ENCODE measurements at places on chromosomes 1 and 21.

GRCh38 chr1:5001466-5001865, 347.1 kb downstream of the AJAP1 start:
- no peaks in the 10 kb centered on the region for H3K36me3 ChIP-seq
- no peak overlapping the region for H3K27ac ChIP-seq
- no peaks in the 10 kb centered on the region for H3K4me1 ChIP-seq
- no peaks in the 10 kb centered on the region for H3K27me3 ChIP-seq

DNA sequence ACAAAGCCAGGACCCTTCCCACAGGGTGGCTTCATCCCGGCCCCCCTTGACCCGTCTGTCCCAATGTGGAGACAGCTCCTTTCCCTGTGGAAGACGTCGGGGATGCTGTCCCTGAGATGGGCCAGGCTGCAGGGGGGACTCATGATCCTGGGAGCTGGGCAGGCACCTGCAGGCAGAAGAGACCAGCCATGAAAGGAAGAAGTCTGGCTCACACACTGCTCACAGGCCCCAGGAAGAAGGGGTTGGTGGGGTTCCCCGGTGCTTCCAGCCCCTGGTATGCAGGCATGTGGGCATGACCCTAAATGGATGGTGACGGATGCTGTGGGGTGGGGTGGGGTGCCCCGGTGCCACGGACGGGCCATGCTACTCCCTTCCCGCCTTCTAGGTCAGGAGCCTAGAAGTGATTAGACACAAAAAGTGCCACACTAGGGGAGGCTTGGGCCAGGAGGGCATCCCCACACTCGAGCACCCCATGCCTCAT, 8.3 kb downstream of the ACTRT2 start:
- H3K4me3 ChIP-seq, result no peak overlapping the region
- no peak overlapping the region for H3K27ac ChIP-seq
- peaks cover 10% of the 10 kb centered on the region for H3K27me3 ChIP-seq
- DNase-seq, result no peak

GRCh38 chr1:117025568-117025967, 24.0 kb downstream of the CD101 start:
- H3K27me3 ChIP-seq, result peaks cover 4% of the 10 kb centered on the region
- no peak overlapping the region for H3K4me3 ChIP-seq
- H3K4me1 ChIP-seq, result no peaks in the 10 kb centered on the region
- no peak overlapping the region for H3K27ac ChIP-seq
- H3K36me3 ChIP-seq, result no peaks in the 10 kb centered on the region

GRCh38 chr1:221747839-221748238, 6.0 kb upstream of the DUSP10 start:
- H3K4me1 ChIP-seq, result peaks cover 23% of the 10 kb centered on the region
- H3K36me3 ChIP-seq, result no peaks in the 10 kb centered on the region
- no peak overlapping the region for H3K27ac ChIP-seq
- no peak overlapping the region for H3K4me3 ChIP-seq
- DNase-seq, result no peak

DNA sequence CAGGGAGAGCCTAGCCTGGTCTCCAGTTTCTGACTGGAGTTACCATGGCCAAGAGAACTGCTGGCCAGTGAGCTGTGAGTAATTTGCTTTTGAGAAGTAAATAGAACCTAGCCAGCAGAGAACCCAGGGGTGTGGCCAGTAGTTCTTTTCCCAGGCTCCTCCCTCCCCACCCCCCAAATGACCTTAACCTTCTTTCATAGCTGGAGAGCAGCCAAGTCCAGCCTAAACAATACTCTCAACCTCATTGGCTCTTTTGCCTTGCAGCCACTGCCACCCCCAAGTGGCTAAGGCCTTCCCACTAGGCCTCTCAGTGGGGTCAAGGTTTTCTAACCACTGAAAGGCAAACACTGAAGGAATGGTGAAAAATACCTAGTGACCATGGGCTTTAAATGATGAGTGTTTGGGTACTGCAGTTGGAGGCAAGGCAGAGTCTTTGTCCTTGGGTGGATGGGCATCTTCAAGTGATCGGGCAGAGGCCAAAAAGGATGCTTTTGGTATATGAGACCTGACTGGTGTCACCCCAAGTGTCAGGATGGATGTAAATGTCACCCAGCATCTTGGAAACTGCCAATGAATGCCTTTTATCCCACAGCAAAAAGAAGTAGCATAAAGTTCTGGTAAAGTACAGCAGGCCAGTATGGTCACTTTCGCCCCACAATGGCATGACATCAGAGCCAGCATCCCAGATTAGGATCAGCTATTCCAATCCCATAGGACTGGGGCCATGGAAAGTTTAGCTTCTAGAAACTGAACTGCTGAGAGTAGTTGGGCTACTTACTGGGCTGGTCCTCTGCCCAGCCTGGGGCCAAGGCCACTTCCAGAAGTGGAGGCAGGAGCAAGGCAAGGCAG, 3.5 kb upstream of the PIGV start:
- H3K4me1 ChIP-seq, result peaks cover 61% of the 10 kb centered on the region
- H3K36me3 ChIP-seq, result peaks cover 23% of the 10 kb centered on the region
- H3K27ac ChIP-seq, result peak overlapping the region; percentile 96
- DNase-seq, result no peak
- no peaks in the 10 kb centered on the region for H3K27me3 ChIP-seq

DNA sequence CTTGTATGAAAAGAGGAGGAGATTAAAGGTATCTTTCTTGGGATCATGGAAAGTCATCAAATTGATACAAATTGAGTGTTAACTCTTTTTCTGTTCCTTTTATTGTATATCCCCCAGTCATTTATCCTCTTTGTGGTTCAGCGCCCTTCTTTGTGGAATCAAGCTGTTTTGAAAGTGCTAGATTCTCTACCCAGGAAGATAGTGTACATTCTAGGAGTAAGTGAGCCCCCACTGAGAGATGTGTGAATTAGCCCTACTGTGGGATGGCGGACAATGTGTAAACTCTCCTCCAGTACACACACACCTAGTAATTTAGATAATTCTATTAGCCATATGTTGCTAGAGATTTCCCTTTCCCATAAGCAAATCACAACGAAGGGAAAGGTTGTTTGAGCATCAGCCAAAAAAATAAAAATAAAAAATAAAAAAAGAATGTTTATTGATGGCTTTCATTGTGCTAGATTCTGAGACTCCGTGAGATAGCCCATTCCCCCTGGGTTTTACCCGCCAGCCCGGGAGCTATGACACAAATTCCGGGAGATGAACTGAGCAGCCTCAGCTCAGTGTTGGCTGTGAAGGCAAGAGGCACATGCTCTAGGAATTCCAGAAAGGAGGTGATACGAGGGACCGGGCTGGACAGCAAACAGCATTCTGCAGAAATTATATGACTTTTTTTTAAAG, 378.4 kb upstream of the RUNX1 start:
- H3K4me1 ChIP-seq, result peaks cover 8% of the 10 kb centered on the region
- no peak overlapping the region for H3K27ac ChIP-seq
- no peaks in the 10 kb centered on the region for H3K27me3 ChIP-seq
- no peaks in the 10 kb centered on the region for H3K36me3 ChIP-seq

DNA sequence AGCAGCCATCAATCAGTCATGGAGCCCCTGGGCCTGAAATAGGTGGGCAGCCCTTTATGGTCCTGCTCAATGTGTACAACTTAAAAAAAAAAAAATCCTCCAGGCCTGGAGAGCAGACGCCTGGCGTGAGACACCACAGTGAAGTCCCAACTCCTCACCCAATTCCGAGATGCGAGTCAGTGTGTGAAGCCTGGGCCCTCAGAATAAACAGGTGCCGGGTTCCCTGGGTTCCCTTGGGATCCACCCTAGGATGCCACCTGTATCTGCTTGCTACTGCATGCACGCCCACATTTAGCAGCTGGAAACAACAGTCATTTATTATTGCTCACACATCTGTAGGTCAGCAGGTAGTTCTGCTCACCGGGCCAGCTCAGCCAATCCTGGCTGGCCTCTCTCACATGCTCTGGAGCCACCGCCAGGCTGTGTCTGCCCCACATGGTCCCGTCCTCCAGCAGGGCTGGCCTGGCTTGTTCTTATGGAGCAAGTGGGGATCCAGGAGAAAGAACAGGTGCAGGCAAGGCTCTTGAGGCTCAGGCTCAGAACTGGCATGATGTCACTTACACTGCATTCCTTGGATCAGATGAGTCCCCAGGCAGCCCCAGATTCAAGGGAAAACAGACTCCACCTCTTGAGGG, 172.7 kb downstream of the NPHP4 start:
- no peak for DNase-seq
- no peaks in the 10 kb centered on the region for H3K4me1 ChIP-seq
- H3K36me3 ChIP-seq, result no peaks in the 10 kb centered on the region

DNA sequence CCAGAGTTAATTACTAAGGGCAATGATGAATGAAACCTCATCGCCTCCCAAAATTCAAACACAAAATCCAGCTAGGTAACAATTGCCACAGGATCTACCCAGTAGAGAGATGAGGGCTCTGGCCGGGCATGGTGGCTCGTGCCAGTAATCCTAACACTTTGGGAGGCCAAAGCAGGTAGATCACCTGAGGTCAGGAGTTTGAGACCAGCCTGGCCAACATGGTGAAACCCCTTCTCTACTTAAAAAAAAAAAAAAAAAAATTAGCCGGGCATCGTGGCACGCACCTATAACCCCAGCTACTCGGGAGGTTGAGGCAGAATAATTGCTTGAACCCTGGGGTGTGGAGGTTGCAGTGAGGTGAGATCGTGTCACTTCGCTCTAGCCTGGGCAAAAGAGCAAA, 15.8 kb downstream of the CD2 start:
- no peak overlapping the region for H3K27ac ChIP-seq
- peaks cover 39% of the 10 kb centered on the region for H3K4me1 ChIP-seq
- DNase-seq, result no peak
- no peaks in the 10 kb centered on the region for H3K27me3 ChIP-seq
- H3K36me3 ChIP-seq, result no peaks in the 10 kb centered on the region

Data from common myeloid progenitor, CD34-positive (primary cell).